Effector memory CD4-positive, alpha-beta T cell (primary cell): ENCODE measurements at places on chromosomes 6 and 20.
A peak's percentile ranks its signal among the peaks of the same experiment; 100 is the strongest.

- DNase-seq, result no peak
Observed at GRCh38 chr6:20905377-20905776, 371.1 kb downstream of the CDKAL1 start.

DNA sequence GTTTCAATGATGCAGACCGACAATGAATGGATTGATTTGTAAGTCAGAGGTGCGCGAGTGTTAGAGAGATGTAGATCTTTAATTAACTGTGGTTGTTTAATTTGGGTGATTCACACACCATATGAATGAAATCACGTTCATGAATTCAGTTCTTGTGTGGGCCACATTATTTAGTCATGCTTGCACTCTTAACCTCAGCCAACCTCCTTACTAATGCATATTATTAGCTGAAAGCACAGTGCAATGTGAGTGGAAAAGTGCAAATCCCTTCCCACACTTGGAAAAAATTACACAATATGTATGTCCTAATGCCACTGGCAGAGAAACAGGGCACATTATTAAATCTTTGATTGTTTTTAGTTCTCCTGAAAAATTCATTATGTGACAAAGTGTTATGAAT lies 512.5 kb downstream of the BCKDHB start:
- DNase-seq, result no peak

- no peak for DNase-seq
Observed at GRCh38 chr6:56742122-56742791, 99.6 kb upstream of the DST start.

DNA sequence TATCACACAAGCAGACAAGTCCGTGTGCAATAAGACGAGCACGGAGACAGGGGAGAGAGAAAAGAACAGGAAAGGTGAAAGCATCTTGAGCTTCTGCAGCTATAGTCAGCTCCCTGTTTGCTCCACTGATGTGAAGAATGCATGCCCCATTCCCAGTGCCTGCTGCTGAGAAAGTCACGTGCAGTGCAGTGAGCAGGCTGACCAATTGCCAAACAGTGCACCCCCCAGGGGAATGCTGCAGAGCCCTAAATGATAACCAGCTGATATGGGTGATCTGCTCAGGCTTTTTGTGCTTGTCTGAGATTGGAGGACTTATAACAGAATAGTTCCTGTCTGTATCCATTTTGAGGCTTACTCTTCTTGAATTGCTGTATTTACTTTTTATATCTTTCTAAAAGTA lies 121.5 kb downstream of the PACRG start:
- DNase-seq, result no peak

GRCh38 chr6:36118550-36119107 lies 11.7 kb upstream of the MAPK13 start:
- DNase-seq, result peak; percentile 72

- DNase-seq, result no peak
Observed at GRCh38 chr6:140382355-140382754, 1007.9 kb upstream of the CITED2 start.

- no peak for DNase-seq
Observed at GRCh38 chr6:139108378-139108777, 26.5 kb upstream of the HECA start.

DNA sequence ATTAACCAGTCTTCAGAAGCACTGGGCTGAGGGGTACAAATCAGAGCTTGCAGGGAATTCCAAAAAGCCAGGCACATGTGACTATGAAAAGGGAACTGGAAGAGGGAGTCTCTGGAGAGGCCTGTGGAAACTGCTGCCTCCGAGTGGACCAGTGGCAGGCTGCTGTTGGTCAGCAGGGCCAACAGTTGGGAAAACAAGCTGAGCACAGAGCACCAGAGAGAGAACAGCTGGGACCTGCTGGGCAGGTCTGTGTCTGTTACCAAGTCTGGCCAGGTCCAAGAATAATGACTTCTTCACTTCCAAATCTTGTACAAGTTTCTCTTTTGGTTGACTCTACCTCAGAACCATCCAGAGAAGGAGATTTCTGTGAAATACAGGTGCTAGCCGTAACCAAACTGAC lies 81.4 kb downstream of the LIN28B start:
- DNase-seq, result no peak

DNA sequence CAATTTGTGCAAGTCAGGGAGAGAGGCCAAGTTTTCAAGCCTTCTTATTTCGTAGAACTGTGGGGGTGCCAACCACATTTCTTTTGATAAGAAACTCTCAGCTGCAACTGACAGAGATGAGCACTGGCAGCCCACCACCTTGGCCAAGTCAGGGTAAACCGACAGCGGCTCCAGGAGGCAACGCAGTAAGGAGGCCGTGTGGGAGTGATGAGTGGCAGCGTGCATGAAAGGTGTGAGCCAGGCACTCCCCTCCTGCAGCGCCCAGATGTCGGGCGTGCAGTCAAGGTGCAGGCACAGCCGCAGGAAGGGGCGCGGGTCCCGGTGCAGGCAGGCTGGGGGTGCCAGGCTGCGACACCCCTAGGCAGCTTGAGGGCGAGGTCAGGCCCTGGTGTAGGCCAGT lies 49.2 kb upstream of the HDAC2 start:
- DNase-seq, result no peak

DNA sequence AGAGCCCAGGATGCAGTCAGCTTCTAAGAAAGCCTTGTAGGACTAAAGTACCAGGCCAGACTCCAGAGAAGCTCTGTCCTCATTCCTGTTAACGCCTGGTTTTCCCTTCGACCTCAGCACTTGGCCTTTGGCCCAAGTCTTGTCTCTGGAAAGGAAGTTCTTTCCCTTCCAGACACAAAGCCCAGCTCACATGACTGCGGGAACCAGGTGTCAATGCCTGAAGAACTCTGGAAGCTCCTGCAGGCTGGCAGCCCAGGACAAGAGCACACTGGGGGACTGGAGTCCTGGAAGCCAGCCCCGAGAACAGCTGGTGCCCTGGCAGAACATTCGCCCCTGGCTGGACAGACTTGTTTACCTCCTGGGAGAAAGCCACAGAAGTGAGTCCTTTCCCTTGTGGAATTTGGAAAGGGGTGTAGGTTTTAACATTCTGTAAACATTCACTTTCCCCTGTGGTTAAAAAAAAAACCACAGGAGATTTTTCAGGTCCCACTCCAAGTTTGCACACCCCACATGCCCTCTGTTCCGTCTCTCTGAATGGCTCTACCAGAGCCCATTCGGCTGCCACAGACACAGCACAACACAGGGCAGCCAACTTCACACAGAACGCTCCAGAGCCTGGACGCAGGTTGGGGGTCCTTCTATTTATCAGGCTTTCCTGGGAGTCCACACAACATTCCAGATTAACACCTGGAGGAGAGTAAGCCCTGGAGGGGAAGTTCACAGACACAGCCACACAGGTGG lies 18.1 kb downstream of the ACSS1 start:
- no peak for DNase-seq

- DNase-seq, result no peak
Observed at GRCh38 chr6:168096271-168096764, 17.3 kb upstream of the FRMD1 start.

- no peak for DNase-seq
Observed at GRCh38 chr20:4036351-4036750, 21.0 kb upstream of the RNF24 start.

GRCh38 chr6:42152024-42152423 lies 9.6 kb upstream of the C6orf132 start:
- no peak for DNase-seq

DNA sequence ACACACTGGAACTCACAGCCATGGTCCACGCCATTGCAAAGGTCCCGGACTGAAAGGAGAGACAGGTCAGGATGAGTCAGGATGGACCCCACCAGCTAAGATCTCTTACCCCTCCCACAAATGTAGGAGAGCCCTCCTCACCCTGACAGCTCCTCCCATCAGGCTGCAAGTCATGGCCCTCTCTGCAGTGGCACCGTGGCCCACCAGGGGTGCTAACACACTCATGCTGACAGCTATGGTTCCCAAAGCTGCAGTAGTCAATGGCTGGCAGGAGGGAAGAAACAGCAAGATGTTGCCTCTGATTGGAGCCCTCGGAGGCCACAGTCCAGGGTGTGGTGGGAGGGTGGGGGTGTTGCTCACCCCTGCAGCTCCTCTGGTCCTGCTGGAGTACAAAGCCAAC lies 5.7 kb upstream of the RBPJL start:
- no peak for DNase-seq

DNA sequence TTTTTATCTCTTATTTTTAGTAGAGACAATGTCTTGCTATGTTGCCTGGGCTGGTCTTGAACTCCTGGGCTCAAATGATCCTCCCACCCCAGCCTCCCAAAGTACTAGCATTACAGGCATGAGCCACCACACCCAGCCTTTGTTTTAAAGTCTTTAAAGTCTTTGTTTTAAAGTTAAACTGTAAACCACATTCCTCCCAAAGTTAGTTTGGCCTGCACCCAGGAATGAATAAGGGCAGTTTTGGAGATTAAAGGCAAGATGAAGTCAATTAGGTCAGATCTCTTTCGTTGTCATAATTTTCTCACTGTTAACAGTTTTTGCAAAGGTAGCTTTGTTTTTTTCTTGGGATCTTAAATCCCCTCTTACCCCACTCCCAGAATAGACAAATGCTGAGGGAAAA lies 63.8 kb downstream of the UBR2 start:
- no peak for DNase-seq

- no peak for DNase-seq
Observed at GRCh38 chr20:52193886-52194545, 2.4 kb upstream of the ZFP64 start.

GRCh38 chr6:13486679-13487121 lies 700 bp downstream of the GFOD1 start:
- peak; percentile 9 for DNase-seq

DNA sequence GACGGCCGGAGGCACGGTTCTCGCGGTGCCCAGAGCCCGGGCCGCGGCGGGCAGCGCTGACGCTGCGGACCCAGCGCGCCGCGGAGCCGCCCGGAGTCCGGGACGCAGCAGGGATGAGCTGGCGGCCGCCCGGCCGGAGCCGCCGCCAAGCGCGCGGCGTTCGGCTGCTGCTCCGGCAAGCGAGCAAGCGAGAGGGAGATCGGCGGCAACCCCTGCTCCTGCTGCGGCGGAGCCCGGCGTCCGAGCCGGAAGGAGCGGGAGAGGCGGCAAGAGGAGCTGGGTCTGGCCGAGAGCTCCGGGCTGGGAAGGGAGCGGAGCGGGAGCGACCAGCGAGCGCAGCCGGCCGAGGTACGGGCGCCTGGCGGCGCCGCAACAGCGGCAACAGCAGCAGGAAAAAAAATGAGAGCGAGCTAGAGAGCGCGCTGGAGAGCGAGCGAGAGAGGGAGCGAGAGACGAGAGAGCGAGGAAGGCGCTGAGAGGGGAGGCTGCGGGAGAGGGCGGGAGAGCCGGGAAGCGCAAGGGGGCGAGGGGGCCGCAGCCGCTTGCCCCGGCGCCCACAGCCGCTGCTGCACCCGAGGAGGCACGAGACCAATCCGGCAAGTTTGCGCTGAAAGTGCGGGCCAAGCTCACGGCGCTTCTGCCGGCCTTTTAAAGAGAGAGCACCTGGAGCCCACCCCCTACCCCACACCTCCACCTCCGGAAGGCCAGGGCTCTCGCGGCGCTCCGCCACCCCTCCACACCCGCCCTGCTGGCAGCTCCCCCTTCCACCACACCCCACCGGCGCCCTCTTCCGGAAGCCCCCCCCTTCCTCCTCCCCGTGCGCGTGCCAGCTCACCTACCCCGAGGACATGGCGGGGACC lies 496 bp downstream of the GRM4 start:
- DNase-seq, result no peak

GRCh38 chr20:13302647-13303450 lies 81.8 kb downstream of the ISM1 start:
- DNase-seq, result no peak

- no peak for DNase-seq
Observed at GRCh38 chr20:10919396-10920140, 245.8 kb upstream of the JAG1 start.

- DNase-seq, result no peak
Observed at GRCh38 chr20:52234302-52235045, 42.9 kb upstream of the ZFP64 start.

GRCh38 chr6:114747995-114748625 lies 405.3 kb upstream of the HS3ST5 start:
- no peak for DNase-seq

DNA sequence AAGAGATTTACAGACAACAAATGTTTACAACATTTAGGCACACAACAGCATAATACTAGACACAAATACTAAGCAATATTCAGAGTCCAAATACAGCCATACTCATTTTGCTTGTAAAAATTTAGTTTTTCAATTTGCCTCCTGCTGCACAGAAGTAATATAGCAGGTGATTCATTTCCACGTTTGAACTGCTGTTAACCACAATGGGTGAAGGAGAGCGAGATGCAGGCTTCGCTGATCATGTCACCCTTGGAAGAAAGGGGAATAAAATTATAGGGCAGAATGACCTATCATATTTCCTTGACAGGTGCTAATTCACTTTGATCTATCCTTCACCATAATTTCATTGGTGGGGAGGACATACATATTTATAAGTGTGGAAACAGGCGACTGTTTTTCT lies 643.8 kb upstream of the AGPAT4 start:
- no peak for DNase-seq

DNA sequence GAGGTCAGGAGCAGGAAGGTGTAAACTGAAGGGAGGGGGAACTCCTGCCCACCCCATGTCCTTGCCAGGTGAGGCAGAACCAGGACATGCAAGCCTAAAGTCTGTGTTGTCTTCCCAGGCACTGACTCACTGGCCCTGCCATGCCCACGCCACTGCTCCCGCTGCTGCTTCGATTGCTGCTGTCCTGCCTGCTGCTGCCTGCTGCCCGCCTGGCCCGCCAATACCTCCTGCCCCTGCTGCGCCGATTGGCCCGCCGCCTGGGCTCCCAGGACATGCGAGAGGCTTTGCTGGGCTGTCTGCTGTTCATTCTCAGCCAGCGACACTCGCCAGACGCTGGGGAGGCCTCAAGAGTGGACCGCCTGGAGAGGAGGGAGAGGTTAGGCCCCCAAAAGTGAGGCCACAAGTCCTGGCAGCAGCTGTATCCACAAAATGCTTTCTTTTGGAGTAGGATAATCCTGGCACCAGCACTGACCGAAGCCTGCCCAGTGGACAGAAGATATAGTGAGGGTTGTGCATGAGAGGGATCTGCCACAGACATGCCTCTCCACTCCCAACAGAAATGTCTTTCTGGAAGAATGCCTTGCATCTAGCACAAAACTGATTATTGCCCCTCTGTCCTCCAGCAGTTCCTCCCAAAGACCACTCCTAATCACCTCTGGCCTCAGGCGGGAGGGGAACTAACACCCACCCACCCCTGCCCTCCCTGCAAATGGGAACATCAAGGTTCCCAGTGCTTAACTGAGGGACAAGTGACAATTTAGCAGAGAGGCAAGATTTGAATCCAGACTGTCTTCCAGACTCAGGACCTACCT lies 812 bp downstream of the MYMX start:
- DNase-seq, result no peak

DNA sequence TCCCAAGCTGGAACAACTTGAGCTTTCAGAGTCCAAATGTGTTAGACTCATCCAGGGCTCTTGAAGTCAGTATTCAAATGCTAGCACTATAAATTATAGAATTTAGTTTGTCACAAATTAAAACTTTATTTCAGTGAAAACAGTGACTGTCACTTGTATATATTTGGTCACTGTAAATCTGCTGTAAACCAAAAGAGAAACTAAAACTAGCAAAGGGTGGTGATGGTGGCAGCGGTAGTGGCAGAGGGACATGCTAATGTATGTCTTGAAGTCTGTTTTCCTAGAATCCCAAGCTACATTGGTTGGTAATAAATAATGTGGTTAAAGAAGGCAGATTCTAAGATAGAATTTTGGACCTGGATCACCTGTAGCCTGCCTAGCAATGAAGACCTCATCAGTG lies 140.4 kb upstream of the CENPW start:
- no peak for DNase-seq

- DNase-seq, result no peak
Observed at GRCh38 chr6:130848945-130849344, 21.7 kb downstream of the SMLR1 start.
